Pancreas (tissue), 10 donors: ENCODE measurements at places on chromosomes 4 and X. TPM values are rescaled to one million over a fixed set of nuclear protein-coding genes. Genes with fewer than 3 reads are reported as not detected.

- no peak for DNase-seq
Observed at GRCh38 chrX:22689290-22689689, 310.5 kb upstream of the DDX53 start.

The BEND2 gene
- total RNA-seq = not detected

- no peak for DNase-seq
Observed at GRCh38 chrX:135453381-135453780, 31.6 kb downstream of the SMIM10L2A start.

The STK32B gene
- 0.55 TPM for total RNA-seq

DNA sequence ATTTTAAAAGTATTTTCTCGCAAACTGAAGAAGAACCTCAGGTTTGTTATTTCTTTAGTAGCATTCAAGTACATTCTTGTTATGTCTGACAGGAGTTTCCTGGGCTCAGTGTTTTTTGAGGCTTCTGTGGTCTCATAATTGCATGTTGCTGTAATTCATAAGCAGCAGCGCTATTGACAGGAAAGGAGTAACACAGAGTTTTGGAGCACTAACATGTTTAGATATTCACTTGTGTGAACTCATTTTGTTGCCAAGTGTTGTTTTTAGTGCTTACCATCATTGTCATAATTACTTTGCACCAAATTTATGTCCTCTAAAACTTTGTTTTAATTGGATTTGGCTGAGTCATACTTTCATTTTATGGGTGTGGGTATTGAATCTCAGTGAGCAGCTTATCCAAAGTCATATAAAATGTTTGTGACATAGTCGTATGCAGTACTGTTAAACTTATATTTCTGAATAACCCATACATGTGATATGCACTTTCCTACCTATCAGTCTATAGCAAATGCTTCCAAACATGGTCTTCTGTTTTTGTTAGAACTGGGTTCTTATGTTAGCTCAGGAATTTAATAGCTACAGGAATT, 358.7 kb upstream of the CTSO start:
- DNase-seq = no peak

The SLIT2 gene
- total RNA-seq = 1.1 TPM

GRCh38 chr4:48602222-48602621, 112.2 kb downstream of the ZAR1 start:
- DNase-seq = no peak

- no peak for DNase-seq
Observed at GRCh38 chrX:118114971-118115370, 1.6 kb downstream of the KLHL13 start.

DNA sequence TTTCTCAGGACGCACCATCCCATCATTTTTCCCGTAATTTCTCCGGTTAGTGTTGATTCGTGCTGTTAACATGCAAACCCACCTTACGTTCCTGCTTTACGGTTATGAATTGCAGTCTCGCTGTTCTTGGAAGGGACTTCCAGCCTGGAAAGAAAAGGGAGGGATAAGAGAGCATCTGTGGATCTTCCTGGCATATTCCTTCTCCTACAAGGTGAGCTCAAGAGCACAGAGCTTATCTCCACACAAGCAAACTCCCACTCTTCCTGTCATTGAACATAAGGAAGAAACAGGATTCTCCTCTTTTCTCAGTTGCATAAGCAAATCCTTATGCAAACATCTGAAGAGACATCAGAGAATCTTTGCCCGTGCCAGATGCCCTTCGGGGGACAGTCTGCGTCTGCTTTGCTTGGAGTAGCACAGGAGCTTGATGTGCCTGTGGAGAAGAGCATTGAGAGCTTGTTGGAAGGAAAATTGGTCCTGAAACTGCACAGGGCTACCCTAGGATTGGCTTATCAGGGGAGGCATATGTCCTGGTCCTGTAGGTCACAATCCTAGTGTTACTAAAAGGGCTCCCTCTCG, 127.0 kb downstream of the ASMT start:
- no peak for DNase-seq

DNA sequence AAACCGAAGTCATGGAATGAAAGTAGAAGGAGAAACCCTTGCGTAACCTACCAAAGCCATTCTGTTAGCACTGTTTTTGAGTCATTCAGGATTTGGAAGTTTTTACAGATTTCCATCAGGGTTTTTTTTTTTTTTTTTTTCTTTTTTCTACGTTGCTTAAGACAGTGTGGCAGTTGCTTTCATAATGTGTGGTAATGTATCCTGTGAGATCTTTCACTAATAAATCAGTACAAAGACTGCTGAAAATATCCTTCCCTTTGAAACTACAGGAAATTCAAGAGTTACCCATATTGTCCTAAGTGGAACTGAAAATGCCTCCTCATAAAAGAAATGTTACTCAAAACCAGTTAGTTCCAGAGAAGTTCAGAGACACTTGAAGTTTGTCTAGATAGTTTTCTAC, 137.8 kb downstream of the RAPGEF2 start:
- no peak for DNase-seq

GRCh38 chr4:7880683-7881082, 59.0 kb downstream of the AFAP1 start:
- no peak for DNase-seq

The ENAM gene
- 0.83 TPM for total RNA-seq

GRCh38 chr4:80081566-80081965, 8.5 kb upstream of the ANTXR2 start:
- no peak for DNase-seq

GRCh38 chr4:7539659-7540058, 104.9 kb upstream of the PSAPL1 start:
- no peak for DNase-seq

DNA sequence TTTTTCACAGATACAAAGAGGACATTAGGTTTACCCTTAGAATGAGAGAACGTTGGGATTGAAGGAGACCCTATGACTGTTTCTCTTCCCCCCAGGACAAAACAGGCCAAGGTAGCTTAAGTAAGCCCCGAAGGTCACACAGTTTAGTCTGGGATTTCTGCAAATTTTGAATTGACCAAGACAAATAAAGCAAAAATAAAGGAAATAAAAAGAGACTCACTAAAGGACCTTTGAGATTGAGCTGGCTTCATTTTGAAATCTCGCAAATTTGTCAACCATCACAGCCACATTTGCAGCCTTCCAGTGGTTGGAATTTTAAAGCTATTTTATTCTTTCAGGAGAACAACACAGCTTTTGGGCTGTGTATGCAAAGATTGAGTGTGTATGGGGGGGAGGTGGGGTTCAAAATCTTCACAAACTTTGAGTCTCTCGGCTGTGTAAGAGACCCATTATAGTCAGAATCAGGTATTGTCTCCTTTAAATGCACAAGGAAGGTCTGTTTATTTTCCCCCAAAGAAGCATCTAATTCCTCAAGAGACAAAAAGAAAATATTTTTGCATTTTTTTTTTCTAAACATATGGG, 4.2 kb downstream of the TMSB4X start:
- no peak for DNase-seq

GRCh38 chr4:67762086-67762485, 7.9 kb upstream of the GNRHR start:
- no peak for DNase-seq

- no peak for DNase-seq
Observed at GRCh38 chrX:131910586-131910985, 112.5 kb upstream of the STK26 start.

DNA sequence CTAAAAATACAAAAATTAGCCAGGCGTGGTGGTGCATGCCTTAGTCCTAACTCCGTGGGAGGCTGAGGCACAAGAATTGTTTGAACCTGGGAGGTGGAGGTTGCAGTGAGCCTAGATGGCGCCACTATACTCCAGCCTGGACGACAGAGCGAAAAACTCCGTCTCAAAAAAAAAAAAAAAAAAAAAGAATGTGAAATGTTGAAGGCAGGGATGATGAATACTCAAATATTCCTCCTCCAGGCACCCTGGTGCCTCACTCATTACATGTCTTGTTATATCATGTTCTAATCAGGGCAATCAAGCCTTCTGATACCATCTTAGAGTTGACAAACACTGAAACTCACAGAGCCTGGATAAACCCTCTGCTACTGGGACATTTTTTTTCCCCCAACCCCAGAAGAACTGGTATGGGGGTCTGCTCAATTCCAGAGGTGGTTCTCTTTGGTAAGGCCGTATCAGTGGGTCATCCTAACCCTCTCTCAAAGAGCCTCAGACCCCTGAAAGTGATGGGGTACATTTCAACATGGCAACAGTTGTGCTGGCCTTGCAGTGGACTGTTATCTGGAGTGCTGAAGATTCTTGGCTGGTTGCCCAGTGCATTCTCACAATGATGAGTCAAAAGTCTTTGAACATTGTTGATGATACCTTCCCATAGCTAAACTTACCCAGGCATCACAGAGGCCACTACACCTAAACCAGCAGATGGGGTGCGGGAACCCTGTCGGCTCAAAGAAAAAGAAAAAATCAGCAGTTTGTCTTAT, 2.4 kb upstream of the SH3KBP1 start:
- no peak for DNase-seq

- DNase-seq = no peak
Observed at GRCh38 chr4:105113800-105114199, 32.9 kb upstream of the TET2 start.
